ENCODE measurements at places on chromosomes 4 and X. TPM values are rescaled to one million over a fixed set of nuclear protein-coding genes. Genes with fewer than 3 reads are reported as not detected.

The FATE1 gene
- 0.75 TPM for total RNA-seq

The WDR44 gene
- 10.5 TPM for total RNA-seq

The PCSK1N gene
- total RNA-seq, result 1.4 TPM

The PLP2 gene
- total RNA-seq, result 44.0 TPM

The MSANTD1 gene
- total RNA-seq, result 0.29 TPM

The PFKFB1 gene
- total RNA-seq, result not detected
